T1000 (cell line): ENCODE measurements at places on chromosomes 16 and 17.

DNA sequence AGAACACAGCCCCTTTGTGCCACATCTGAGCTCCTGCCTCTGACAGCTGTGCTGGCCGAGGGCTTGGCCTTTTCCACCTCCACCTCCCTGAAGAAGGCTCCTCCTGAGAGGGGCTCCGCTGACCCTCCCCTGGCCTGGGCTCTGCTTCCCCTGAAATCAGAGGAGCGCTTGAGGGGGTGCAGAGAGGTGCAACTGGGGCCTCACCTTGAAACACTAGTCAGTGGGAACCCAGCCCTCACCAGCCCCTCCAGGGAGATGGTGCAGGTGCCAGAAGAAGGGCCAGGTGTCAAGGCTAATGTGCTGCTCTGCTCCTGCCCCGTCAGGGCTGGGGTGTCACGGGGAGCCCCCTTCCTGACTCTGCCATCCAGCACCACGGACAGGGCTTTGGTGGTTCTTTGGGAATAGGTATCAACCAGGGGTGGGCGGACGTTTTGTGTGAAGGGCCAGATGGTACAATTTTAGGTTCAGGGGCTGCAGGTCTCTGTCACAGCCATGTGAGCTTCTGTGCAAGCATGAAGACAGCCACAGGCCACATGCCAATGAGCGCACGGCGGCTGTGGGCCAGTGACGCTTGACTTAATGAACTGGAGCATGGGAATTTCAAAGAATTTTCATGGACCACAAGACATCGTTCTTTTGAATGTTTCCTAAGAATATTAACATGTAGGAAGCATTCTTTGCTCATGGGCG, 2.1 kb upstream of the ZG16B start:
- no peak for DNase-seq

GRCh38 chr17:71273441-71273840, 847.4 kb upstream of the SOX9 start:
- DNase-seq, result no peak

DNA sequence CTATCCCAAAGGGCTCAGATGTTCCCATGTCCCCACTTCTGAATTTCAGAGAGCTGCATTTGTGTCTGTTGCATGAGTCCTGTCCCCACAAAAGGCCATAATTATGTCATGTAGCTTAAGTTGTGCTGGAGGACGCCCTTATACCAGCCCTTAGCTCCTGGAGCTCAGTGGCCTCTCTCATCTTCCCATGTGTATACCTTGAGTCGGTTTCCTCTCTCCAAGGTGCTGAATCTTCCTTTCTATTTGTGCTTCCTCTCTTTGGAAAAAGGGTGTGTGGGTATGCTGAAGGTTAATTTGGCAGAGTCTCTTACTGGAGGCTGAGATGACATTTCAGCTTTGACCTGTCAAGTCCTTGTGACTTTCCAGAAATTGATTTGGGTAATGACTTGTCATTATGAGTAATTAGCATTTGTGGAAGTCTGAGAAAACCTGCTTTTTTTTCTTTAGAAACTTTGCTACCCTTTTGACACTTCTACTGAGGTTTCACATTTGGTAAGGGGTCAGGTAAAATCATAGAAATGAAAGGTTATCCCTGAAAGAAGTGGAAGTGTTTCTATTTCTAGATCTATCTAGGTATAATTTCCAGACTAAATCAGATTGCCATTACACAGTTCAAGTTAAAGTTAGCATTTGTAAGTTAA, 185.4 kb downstream of the ABCC12 start:
- DNase-seq, result no peak

GRCh38 chr17:72476575-72476986, 355.8 kb downstream of the SOX9 start:
- no peak for DNase-seq

DNA sequence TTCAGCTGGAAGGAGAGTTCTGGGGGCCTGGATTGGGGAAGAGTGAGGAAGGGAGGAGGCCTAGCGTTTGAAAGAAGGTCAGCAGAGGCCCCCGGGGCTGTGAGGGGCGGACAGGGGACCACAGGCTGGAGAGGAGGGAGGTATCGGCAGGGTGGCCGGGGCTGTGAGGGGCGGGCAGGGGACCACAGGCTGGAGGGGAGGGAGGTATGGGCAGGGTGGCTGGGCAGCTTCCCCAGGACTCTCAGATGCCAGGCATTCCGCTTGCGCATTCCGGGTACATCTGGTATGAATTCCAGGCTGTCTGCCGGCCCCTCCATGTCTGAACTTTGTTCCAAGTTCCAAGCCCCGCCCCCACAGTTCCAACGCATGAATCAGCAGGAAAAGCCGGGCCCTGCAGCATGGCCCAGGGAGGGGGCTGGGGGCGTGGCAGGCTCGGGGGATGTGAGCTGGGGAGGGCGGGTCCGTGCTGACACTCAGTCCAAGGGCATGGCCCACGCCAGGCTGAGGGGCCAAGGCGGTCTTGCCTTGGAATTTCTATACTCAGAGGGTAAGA, 4.3 kb upstream of the TLCD2 start:
- peak; percentile 93 for DNase-seq

- no peak for DNase-seq
Observed at GRCh38 chr17:50280801-50281441, 6.7 kb downstream of the TMEM92 start.

- no peak for DNase-seq
Observed at GRCh38 chr17:77347544-77347943, 206.8 kb downstream of the SEC14L1 start.

GRCh38 chr17:28710861-28711722, 596 bp downstream of the PROCA1 start:
- DNase-seq, result peak; percentile 92

DNA sequence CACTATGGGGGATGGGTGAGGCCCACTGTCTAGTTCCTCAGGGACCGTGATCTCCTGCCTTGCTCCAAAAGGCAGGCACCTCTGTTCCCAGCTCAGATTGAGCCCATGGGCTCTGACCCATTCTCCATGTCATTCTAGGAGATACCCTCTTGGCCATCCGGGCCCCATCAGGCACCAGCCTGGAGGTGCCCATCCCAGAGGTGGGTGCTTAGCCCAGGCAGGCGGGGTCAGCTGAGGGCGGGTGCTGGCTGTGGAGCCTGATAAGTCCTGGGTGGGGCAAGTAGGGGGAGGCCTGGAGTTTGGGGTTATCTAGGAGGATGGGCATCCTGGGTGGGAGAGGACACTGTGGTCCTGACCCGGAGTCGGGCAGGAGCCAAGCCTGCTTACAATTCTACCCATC, 2.3 kb downstream of the E2F4 start:
- DNase-seq, result no peak

GRCh38 chr17:46063241-46063640, 64.2 kb downstream of the STH start:
- peak; percentile 21 for DNase-seq

GRCh38 chr17:16354585-16354984, 1.3 kb upstream of the CENPV start:
- no peak for DNase-seq

- no peak for DNase-seq
Observed at GRCh38 chr17:71601894-71602504, 518.8 kb upstream of the SOX9 start.

DNA sequence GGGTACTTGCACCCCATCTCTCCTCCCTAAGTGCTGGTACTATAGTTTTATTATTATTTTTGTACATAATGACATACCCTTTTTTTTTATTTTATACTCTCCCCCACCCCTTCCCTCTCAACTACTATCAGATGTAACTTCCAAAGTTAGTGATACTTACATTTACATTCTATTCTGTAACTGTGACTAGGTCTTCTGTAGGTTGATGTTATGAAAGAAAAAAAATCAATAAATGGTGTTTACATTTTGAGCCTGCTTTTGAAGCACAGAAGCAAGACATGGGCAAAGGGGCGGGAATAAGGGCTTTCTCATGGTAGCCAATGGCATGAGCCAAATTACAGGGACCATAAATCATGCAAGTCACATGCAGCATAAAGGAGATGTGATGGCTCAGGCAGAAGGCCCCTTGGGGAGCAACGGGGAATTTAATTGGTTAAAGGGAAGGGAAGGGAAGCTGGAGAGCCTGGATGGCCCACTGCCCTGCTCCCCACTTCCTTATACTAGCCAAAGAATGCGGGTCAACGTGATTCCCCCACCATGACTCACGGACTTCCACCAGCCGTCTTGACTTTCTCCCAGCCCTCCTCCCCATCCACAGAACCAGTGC, 2.4 kb upstream of the ACSF2 start:
- DNase-seq, result peak; percentile 85

DNA sequence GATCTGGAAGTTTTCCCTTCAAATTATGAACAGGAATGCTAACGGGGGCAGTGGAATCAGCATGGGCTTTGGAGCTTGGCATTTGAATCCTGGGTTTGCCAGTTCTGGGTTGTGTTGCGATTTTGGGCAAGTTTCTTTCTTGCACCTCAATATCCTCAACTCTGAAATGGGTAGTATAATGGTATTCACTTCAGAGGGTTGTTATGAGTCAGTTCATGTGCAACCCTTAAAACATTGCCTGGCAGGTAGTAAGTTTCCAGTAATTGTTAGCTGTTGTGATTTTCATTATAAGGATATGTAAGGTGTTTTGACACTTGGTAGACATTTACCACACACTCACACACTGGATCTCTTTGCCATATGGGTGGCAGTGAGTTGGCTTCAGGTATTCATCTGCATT, 33.4 kb downstream of the SNX29 start:
- no peak for DNase-seq

GRCh38 chr16:27108826-27109665, 42.3 kb downstream of the C16orf82 start:
- DNase-seq, result no peak

DNA sequence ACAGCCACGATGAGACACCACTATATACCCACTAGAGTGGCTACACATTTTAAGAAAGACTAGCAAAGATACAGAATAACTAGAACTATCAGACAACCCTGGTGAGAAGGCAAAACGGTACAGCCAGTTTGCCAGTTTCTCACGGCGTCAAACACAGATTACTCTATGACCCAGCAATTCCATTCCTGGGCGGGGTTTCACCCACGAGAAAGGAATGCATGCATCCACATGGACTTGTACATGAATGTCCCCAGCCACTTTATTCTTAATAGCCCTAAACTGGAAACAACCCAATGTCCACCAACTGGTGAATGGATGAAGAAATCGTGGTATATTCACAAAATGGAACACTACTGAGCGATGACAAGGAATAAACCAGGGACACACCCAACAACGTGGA, 74.5 kb downstream of the MYH10 start:
- no peak for DNase-seq

DNA sequence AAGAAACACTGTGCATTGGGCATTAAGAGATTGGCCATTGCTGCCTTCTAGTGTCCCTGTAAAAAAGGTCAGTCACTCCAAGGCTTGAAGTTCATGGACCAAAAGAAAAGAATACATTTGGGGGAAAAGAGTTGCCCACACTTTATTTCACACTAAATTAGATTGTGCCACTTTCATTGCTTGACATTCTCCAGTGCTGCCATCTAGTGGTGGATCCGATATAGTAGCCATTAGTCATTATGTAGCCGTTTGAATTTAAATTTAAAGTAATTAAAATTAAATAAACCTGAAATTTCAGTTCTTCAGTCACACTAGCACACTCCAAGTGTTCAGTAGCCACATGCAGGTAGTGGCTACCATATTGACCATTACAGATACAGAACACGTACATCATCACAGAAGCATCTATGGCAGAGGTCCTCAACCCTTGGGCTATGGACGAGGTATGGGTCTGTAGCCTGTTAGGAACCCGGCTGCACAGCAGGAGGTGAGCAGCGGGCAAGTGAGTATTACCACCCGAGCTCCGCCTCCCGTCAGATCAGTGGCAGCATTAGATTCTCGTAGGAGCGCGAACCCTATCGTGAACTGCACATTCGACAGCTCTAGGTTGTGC, 21.9 kb upstream of the CDH5 start:
- no peak for DNase-seq

GRCh38 chr17:56880133-56880532, 33.7 kb downstream of the TRIM25 start:
- no peak for DNase-seq
